ENCODE measurements at places on chromosomes 5 and 9.

- no peak for DNase-seq
Observed at GRCh38 chr5:172941067-172941516, 18.1 kb upstream of the RPL26L1 start.

- no peak for DNase-seq
Observed at GRCh38 chr5:151097061-151097460, 16.2 kb upstream of the TNIP1 start.

DNA sequence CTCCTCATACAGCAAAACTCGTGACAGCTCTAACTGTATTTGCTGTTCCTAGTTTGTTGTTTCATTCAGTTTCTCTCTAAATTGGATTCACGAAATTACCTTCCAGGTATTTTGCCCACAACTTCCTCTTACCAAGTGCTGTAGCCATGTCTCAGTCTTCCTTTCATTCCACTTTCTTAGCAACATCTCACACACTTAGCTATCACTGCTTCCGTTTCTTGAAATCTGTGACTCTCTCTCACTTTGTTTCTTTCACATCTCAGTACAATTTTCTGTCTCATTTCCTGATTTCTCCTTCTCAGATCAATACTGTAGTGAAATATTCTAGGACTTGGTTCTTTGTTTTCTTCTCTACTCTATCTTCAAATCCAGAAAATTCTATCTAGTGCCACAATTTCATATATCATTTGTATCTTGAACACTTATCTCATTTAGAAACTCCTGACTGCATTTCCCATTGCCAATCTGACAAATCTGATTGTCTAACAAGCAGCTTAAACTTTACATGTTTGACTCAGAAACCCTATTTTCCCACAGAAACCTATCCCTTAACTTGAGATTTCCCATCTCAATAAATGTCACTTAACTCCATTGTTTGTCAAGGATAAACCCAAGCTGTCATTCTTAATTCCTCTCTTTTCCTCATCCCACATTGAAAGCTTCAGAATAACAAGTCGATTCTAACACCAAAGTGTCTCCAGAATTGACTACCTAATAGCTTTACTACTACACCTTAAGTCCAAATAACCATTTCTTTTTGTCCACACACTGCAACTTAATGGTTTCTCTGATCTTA is 303.1 kb downstream of the CDH12 start:
- no peak for DNase-seq

- no peak for DNase-seq
Observed at GRCh38 chr5:94017579-94017978, 276.2 kb upstream of the POU5F2 start.

DNA sequence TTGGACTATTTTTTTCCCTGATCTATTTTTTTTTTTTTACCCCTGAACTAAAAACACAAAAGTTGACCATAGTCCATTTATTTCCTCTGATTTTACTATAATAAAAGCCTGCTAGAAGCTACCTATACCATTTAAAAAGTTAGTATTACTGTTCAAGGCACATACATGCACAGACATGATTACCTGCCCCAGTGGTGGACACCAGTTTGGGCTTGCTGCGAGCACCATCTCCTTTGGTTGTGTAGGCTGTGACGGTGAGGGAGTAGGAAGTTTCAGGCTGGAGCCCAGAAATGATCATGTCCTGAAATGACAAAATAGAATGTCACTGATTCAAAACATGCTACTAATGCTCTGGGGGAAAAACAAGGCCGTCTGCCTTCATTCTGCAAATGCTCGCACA is 693.1 kb upstream of the DMAC1 start:
- DNase-seq, result no peak

DNA sequence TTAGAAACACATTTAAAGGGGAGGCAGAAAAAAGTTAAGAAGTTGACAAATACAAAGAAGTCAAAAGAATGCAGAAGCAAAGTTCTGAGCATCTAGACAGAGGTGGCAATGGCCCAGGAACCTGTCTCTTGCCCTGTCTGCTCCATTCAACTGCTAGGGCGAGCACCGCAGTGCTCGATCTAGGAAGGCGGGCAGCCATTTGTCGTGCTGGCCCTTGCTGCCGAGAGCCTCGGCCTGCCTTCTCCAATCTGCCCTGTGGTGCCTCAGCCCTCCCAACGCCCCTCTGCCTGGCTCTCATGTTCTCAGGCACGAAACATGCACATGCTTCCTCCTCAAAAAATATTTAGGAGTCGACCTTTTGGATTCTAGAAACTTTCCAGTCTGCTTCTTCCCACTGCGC is 42.2 kb downstream of the DDX31 start:
- no peak for DNase-seq

DNA sequence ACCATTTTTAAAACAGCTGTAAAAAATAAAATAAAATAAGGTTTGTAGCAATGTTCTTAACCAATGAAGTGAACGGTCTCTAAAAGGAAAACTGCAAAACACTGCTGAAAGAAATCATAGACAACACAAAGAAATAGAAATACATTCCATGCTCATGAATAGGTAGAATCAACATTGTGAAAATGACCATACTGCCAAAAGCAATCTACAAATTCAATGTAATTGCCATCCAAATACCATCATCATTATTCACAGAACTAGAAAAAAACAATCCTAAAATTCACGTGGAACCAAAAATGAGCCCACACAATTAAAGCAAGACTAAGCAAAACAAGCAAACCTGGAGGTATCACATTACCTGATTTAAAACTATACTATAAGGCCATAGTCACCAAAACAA is 67.6 kb upstream of the RGMB start:
- DNase-seq, result no peak

DNA sequence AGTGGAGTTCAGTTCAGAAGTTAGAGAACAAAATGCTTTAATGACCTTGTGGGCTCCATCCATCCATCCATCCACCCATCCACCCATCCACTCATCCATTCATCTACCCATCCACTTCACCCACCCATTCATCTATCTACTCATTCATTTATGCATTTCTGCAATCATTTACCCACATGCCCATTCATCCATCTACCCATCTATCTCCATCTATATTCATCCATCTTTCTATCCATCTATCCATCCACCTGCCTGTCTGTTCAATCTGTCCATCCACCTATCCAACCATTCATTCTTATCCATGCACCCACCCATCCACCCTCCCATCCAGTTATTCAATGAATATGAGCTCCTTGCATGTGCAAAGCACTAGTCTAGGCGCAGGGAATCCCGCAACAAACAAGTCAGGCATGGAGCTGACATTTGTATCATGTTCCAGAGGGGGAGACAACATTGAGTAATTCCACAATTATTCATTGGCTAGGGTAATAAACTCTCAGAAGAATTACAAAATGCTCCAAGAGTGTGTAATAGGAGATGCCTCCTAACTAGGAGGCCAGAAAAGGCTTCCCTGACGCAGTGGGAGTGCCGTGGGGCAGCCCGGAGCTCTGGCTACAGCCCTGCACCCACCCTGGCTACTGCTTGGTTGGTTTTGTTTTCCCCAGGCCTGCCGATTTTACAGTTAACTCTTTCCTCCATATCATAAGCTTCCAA is 211.2 kb downstream of the NXNL2 start:
- DNase-seq, result no peak

GRCh38 chr9:124894035-124894740 is 32.3 kb downstream of the ARPC5L start:
- no peak for DNase-seq

DNA sequence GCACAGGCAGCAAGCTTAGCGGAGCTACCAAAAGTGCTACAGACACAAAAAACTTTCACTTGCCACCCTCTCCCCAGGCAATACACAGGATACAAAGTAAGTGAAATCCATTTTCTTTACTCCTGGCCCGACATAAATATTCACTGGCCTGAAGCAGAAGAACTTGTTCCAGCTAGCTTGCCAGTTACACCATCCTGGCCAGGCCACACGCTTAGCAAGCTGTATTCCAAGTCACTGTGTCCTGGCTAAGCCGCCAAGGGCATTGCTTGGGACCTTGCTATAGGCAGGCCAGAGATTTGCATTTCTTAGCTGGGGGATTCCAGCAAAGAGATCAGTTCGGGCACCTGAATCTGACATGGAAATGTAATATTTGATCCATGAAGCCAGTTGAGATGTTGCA is 71.0 kb upstream of the SLC1A3 start:
- no peak for DNase-seq

DNA sequence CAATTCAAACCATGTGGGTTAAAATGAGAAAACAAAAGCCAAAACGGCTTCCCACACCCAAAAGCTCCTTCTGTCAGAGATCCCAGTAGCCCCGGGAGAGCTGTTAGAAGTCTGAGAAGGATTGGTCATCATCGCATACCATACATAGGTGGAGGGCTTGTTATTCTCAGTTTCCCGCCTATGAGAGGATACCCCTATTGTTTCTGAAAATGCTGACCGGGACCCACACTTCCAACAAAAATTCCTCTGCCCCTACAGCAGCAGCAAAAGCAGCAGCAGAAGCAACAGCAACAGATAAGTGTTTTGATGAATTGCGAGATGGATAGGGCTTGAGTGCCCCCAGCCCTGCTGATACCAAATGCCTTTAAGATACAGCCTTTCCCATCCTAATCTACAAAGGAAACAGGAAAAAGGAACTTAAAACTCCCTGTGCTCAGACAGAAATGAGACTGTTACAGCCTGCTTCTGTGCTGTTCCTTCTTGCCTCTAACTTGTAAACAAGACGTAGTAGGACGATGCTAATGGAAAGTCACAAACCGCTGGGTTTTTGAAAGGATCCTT is at the start of gene TEK:
Gene TEK, plus strand, starts transcription at position 245 of the 561 bp plus-strand sequence. CDS start 366 bp downstream, outside the sequence.
- DNase-seq, result no peak

- no peak for DNase-seq
Observed at GRCh38 chr9:90578126-90578815, 64.4 kb downstream of the DIRAS2 start.

GRCh38 chr9:114799925-114800324 is 5.9 kb downstream of the TNFSF15 start:
- no peak for DNase-seq

DNA sequence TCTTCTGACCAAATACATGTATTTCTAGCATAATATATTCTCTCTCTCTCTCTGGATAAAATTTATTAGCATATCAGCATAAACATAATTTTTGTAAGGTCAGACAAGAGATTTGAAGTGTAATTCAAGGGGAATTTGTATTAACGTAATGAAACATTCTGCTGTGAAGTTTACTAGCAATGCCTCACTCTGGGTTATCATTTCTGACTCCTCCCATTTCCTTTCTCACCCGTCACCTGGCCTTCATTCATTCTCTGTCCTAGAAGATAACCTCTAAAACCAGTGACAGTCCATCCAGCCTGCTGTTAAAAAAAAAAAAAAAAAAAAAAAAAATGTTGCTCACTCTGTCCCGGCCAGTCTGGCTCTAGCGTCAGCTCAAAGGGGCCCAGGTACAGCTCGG is 27.1 kb downstream of the GRAMD2B start:
- peak; percentile 22 for DNase-seq

DNA sequence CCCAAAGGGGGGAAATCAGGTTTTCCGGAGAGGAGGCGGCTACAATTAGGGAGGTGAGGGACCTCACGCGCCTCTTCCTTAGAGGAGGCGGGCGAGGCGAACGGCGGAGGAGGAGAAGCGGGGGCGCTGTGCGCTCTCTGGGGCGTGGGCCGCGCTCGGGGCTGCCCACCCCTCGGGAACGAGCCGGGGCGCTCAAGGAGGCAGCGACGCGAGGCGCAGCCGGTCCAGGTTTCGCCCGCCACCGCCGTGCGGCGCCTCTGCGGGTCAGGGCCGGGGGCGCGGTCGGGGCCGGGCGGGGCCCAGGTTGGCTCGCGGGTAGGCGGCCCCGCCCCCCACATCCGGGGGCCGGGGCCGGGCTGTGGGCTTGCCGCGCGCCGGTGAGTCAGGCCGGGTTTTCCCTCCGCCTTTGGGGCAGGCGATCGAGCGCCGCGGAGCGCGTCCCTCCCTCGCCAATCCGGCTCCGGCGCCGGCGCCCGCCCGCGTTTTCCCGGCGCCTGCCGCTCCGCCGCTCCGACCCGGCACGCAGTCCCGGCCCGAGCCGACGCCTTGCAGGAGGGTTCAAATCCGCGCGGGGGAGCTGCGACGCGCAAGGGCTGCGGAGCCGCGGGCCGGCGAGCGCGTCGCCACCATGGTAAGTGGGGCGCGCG is at the start of gene N4BP3:
Gene N4BP3, plus strand, starts transcription at position 392 of the 647 bp plus-strand sequence. CDS start 6,052 bp downstream, outside the sequence.
- DNase-seq, result peak; percentile 72

GRCh38 chr5:74579215-74579614 is 61.3 kb downstream of the ENC1 start:
- no peak for DNase-seq

DNA sequence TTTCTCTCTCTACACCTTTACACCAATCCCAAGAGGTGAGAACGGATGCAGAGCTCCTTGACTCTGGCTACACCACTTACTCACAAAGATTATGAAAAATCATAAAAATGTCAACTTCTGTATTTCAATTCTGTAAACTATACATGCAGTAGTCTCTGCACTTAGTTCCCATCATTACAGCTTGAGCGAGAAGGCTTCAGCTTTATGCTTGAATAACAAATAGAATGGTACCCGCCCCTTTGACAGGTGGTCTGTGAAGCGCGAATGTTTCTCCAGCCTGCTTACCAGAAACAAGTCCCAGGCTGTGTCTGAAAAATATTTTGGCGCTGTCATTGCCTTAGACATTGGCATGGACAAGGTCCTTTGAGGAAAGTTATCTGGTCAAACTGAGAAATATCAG is 562.4 kb upstream of the CLINT1 start:
- no peak for DNase-seq

DNA sequence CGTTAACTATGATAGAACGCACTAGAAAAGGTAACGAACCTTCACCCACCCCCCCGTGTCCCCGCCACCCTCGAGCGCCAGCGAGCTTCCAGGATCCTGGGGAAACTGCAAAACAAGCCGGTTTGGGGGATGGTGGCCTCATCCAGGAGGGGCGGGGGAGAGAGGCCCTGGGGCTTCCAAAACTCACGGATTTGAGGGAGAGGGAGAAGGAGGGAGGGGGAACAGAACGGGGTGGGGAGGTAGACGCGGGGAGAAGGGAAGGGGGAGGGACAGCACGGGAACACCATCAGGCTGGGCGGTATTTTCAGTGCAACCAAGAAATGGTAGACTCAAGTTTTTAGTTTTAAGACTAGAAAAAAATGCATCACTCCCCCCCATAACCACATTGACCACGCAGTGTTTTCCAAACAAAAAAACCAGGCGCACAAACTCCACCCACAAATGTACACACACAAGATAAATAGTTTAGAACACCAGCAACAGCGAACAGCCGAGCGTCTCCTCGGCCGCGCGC is 1.4 kb downstream of the NRARP start:
- no peak for DNase-seq

GRCh38 chr9:131290036-131290766 is 678 bp downstream of the PLPP7 start:
- no peak for DNase-seq

DNA sequence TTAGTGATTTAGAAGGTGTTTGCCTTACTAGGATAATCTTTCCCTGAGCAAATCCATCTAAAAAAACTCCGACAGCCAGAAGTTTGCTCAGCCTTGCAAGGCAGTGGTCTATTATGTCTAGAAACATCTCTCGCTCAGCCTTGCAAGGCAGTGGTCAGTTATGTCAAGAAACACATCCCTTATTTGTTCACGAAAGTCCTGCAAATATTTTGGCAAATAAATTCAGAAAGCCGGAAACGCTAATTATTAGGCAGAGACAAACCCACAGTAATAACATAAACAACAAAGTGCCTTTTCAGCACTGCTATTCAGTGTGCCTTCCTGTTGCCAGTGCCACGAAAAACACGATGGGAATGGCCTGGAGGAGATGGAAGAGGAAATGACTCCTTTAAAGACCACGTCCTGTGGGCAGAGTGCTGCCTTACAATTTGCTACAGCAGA is 184.5 kb downstream of the GNAQ start:
- DNase-seq, result no peak
